G401 (cell line): ENCODE measurements at places on chromosomes 11 and 22.

DNA sequence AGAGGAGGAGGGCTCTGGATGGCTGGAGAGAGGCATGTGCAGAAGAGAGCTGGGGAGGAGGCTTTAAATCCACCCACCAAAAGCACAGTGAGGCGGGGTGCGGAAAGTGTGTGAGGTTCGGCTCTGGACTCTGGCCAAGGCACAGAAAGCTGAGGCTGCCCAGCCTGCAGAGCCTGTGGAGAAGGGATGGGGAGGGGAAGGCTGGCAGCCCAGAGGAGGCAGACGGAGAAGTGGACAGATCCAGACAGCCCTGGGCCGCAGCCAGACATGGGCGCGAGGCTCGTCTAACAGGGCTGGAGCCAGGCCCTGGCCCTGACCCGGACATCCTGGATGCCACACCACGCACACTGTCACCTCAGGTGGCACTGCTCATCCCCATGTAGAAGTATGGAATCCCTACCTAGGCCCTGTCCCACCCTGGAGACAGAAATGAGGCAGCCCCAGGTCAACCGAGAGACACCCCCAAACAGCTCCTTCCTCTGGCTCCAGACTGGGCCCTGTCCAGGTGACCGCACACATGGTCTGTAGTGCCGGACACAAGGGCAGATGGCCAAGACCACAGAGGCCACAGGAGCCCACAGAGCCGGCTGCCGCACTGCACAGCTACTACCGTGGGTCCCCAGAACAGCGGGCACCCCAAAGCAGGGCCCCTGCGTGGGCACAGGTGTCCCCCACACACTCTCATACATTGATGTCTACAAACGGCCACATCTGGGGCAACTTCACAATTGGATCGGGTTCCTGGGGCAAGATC is 16.6 kb upstream of the MOB2 start:
- peak; percentile 93 for DNase-seq

GRCh38 chr11:88950975-88951374 is 114.8 kb downstream of the GRM5 start:
- DNase-seq = no peak

DNA sequence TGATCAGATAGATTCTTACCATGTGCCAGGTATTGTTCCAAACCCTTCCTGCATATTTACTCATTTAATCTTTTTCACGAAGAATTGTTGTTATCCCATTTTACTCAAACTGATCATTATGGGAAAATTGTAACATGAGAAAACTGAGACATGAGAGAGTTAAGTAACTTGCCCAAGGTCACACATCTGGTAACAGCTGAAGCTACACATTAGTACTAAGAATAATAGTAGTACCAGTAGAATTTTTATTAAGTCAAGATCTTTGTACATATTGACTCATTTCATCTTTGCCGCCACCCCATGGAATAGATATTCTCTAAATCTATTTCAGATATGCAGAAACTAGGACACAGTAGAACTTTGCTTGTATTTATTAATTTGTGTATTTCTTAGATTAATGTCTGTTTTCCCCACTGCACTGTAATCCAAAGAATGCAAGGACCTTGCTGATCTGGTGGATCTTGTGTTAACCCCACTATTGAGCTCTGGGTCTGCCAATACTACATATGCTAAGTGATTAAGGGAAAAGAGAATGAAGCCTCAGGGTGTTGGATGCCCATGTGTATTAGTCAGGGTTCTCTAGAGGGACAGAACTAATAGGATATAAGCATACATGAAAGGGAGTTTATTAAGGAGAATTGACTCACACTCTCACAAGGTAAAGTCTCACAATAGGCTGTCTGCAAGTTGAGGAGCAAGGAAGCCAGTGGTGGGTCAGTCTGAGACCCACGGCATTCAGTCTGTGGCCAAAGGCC is 72.8 kb downstream of the PARVA start:
- DNase-seq = no peak

- DNase-seq = no peak
These were observed 107.1 kb upstream of the DDI1 start for GRCh38 chr11:103929170-103929903.

DNA sequence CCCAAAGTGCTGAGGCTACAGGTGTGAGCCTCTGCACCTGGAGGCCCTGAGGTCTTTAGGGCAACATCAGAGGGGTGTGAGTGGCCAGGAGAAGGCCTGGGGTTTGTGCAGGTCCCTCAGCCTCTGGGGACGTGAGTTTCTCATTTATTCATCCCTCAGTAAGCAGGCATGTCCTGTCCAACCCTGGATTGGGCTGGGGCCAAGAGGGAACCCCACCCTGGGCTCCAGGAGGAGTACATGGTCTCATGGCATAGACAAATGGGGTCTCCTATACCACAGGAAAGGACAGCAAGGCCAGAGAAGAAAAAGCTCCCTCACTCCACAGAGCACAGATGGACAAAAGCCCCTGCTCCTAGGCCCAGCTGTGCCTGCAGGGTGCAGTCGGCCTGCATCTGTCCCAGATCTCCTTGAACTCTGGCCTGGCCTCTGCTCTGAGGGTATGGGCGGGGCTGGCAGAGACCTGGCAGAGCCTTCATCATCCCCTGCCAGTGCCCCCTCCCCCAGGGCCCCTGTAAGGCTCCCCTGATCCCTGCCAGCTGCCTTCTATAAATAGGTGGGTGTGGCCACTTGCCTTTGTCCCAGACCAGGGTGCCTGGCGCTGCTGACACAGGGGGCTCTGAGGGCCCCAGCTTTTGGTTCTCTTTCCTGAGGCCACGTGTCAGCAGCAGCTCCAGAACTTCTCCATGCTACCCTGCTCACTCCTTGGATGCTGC is 34.6 kb downstream of the A4GALT start:
- DNase-seq = no peak

DNA sequence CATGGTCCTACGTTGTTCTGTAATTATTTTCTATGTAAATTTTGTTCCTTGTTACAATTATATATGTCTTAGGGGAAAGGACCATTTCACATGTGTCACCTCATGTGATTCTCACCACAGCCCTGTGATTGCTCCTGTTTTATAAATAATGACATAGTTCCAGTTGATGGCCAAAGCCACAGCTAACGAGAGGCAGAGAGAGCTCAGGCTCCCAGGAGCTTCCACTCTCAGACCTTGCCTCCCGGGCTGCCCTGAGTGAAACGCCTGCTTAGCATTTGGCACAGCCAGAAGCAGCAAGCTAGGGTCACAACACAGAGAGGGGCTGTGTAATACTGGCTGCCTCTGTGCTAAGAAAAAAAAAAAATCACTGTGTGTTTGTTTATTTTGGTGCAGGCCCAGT is 5.9 kb downstream of the TMEM121B start:
- DNase-seq = no peak

- DNase-seq = no peak
These were observed 38.3 kb downstream of the C22orf31 start for GRCh38 chr22:29023172-29023796.

DNA sequence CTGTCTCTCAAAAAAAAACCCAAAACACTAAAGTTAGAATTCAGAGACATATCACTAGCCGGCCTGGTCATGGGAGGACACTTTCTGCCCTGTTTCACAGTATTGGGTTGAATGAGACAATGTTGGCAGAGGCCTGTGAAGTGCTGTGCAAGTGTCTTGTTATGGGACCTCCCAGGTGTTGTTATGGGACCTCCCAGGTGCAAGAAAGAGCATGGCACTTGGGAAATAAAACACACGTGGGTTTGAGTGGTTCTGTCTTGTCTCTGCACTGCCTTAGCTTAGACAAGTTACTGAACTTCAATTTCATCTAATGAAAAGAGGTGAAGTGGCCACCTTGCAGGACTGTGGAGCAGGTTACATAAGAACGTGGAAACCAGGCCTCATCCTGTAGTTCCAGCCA is 28.9 kb upstream of the RAB1B start:
- DNase-seq = no peak

- no peak for DNase-seq
These were observed 6.7 kb downstream of the MUC5B start for GRCh38 chr11:1229471-1230120.

DNA sequence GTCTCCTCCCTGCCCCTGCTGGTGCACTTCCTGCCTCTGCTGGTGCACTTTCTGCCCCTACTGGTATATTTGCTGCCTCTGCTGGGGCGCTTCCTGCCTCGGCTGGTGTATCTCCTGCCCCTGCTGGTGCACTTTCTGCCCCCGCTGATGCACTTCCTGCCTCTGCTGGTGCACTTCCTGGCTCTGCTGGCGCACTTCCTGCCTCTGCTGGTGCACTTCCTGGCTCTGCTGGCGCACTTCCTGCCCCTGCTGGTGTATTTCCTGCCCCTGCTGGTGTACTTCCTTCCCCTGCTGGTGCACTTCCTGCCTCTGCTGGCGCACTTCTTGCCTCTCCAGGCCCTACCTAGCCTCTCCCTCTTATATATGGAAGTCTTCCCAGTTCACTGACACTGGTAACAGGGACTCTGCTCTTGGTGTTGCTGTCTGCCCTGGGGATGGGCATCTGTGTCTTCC is 10.1 kb downstream of the MTFP1 start:
- DNase-seq = no peak

- no peak for DNase-seq
These were observed 9.9 kb downstream of the OSBPL5 start for GRCh38 chr11:3155216-3155615.

DNA sequence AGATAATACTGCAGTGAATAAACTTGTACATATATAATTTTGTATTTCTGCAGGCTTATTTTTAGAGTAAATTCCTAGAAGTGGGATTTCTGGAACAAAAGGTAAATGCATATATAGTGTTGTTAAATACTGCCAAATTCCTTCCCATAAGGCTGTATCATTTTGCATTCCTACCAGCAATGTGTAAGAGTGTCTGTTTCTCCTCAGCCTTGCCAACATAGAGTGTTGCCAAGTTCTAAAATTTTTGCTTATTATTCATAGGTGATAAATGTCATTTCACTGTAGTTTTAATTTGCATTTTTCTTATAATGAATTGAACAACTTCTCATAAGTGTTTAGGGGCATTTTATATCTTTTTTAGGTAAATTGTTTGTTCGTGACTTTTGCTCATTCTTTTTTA is 174.2 kb upstream of the ZBED5 start:
- DNase-seq = no peak

DNA sequence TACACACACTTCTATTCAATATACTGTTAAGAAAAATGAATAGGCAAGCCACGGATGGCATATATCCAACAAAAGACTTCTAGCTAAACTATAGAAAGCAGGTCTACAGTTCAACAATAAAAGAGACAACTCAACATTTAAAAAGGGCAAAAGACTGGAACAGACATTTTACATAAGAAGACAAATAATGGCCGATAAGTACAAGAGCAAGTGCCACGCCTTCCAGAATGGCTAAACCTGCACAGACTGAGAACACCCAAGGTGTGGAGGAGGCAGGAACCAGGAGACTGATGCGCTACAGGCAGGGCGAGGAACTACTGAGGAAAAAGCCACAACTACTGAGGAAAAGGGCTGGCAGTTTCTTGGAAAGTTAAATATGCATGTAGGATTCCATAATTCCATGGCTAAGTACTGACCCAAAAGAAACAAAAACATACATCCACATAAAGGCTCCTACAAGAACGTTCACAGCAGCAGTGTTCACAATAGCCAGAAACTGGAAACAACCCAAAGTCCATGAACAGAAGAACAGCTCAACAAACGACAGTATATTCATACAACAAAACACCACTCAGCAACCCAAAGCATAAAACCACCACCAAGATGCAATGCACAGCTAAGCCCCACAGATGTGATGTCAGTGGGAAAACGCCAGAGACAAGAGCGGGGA is 9.6 kb upstream of the MOB2 start:
- no peak for DNase-seq

DNA sequence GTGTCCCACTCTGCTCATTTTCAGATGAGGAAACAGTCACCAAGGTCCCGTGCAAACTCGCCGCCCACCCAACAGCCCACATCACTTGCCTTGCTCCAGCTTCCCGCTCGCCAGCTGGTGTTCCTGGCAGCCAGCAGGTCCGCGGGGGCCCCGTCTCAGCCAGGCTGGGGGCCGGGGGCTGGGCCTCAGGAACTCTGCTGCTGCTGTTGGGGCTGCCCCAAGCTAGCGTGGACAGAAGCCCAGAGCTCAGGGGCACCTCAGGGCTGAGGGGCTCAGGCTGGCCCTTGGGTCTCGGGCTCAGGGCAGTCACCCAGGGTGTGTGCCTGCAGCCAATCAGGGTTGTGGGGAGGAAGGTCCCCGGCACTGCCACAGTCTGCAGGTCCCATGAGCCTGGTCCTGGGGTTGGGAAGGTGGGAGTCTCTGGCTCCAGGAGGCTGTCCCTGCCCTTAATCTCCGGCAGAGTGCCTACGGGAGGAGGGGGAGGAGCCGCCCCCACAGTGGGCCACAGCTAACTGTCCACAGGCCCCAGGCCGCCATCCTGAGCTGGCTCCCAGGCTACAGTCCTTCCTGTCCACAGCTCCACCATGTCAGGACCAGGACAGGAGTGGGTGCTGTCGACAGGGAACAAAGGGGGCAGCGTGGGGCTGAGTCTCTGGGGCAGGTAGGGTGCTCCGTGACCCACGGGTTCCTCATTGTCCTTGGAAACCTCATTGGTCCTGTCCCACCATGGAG is 65.2 kb downstream of the ARFGAP3 start:
- no peak for DNase-seq

DNA sequence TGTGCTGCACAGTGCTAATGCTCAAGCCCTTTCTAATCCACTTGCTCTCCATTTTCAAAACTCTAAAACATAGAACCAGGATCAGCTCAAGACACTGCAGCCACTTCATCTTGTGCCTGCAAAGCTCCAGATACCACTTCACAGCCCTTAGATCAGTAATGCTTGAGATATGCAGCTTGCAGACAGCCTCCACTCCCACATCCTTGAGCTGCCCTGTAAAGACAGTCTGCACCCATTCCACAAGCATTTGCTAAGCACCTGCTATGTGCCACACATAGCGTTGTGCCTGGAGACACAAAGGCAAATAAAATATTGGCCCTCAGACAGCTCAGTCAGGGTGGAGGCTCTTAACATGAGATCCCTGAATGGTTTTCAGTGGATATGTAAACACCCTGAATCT is 192.5 kb upstream of the SNX19 start:
- no peak for DNase-seq

DNA sequence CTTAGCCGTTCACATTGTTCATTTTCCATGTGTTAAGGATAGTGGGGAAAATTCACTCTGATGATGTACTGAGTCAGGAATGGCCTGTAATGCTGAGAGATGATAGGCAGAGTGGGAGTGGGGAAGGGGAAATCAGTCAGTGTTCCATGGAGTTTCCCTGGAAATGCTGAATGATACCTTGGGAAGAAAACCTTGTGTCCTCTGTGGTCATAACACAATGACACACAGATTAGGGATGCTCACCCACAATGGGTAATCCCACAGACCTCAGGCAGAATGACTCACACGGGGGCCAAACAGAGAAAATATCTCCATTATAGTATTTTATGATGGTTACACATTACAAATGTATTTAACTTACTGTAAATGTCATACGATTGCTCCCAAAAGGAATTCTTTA is 118.0 kb downstream of the SNX19 start:
- DNase-seq = no peak

- no peak for DNase-seq
These were observed 502.9 kb downstream of the BRD1 start for GRCh38 chr22:49324527-49325491.
